RWPE1 (cell line): ENCODE measurements at places on chromosomes 1 and 21.
A peak's percentile ranks its signal among the peaks of the same experiment; 100 is the strongest.

GRCh38 chr1:44630116-44630515 is 44.2 kb downstream of the TMEM53 start:
- no peak for DNase-seq

DNA sequence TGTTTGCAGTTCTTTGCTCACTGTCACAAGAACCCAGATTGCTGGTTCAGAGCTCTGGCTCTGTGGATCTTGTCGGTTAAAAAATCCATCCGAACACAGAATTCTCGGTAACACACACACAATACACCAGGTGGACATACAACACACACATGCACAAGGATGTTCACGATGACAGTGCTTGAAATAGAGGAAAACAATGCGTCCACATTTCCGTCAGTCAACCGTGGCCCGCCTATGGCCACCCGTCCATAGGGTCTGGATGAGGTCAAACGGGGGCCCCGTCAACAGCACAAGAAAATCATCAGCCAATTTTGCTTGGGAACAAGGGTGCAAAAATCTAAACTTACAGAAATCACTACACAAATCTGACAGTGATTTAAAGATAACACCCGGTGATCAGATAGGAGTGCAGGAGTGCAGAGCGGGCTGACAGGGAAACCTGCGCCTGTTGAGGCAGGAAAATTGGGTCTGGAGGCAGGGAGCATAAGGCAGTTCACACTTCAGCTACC is 50.4 kb upstream of the SLC19A1 start:
- no peak for DNase-seq

GRCh38 chr1:227557962-227558725 is 5.2 kb upstream of the ZNF678 start:
- no peak for DNase-seq

DNA sequence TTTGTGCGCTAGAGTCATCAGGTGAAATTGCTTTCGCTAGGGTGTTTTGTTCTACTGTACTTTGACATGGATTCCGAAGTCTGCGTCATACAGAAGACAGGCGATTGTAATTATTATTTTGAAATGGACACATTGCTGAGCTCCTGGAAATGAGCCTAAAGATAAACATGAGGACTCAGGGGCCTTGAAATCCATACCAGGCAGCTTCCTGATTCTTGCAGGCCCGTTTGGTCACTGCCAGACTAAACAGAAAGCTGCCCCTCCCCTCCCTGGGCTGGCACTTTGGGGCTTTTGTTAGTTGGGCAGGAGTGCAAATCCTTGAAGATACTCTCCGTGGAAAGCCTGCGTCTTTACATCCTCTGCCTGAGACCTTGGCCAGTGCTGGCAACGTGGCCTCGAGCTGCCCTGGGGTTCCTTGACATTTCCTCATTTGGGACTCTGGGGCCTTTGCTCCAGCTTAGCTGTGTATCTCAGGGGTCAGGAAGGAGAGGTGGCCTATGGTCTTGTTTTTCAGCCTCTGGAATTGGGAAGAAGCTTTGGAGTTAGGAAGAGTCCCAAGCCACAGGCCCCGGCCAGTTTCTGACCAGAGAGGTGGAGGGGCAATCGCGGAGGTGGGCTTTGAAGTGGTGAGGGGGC is 26.9 kb upstream of the KCNE2 start:
- no peak for DNase-seq

GRCh38 chr1:225483818-225484656 is 56.2 kb upstream of the LBR start:
- DNase-seq: no peak

DNA sequence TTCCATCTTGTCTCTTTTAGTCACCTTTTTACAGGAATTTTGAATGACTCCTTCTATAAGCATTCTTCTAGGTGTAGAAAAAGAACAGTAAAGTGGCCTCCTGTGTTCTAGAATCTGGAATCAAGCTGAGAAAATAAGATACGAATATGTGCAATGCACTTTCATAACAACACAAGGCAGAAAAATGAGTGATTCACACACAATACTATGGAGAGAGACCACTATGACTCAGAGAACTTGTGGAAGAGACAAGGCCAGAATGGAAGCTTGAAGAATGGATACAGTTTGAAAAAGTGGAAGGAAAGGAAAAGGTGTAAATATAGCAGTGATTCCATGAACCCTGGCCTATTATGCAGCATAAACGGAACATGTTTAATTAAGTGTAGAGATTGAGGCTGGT is 57.1 kb upstream of the SAMSN1 start:
- DNase-seq: peak; percentile 16

GRCh38 chr1:237146241-237146640 is 104.3 kb downstream of the RYR2 start:
- no peak for DNase-seq

GRCh38 chr1:101420406-101420805 is 183.6 kb downstream of the S1PR1 start:
- DNase-seq: no peak
